ENCODE measurements at places on chromosomes 12 and 14.

DNA sequence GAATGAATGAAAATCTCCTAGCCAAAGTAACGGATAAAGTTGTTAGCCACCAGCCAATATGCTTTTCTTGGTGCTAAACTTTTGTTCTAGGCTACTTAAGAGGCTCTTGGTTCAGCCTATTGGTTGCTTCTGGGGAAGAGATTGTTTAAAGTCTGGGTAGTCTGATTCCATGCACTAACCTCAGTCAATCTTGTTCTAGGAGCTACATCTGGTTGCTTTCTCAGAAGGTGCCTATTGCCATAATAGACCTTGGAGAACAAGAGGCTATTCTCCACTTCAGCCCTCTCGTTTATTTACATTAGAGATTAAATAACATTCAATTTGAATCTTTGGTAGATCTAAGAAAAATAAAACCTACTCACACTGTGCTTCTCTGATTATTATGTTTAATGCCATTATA lies 40.8 kb upstream of the OTOGL start:
- no peak for DNase-seq

- no peak for DNase-seq
These were observed 24.8 kb downstream of the PLEK2 start for GRCh38 chr14:67387195-67387594.

GRCh38 chr12:127820846-127821245 lies 446.1 kb upstream of the TMEM132C start:
- DNase-seq = no peak

GRCh38 chr14:71366861-71367260 lies 459.6 kb downstream of the PCNX1 start:
- DNase-seq = no peak

DNA sequence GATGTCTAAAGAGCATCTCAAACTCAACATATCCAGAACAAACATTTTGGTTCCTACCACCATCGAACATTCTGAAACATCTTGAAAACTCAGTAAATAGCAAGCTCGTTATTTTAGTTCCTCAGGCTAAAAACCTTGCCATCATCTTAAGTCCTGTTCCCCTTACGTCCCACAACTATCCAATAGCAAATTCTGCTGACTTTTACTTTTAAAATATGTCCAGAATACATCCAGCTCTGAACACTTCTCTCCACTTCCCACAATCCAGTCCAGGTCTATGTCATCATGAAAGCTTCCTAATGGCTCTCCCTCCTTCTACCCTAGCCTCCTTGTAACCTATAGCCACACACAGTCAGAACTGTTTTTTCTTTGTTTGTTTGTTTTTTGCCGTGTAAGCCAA lies 279.9 kb downstream of the IPO8 start:
- no peak for DNase-seq

GRCh38 chr12:31342286-31342685 lies 16.3 kb upstream of the SINHCAF start:
- no peak for DNase-seq

DNA sequence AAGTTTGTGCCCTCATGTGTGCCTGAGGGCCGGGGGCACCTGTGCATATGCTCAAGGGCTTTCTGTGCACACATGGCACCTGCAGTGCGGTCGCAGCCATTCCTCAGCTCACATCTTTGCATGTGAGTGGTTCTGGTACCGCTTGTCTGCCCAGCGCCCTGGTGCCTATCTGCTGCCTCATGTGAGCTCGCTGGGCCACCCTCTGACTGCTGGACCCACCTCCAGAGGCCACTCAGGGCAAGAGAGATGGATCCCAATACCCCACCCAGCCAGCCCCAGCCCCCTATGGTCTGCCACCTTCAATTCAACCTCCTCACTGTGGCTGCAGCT lies 5.4 kb upstream of the AMN start:
- no peak for DNase-seq

GRCh38 chr12:15701631-15702156 lies 87.5 kb downstream of the EPS8 start:
- no peak for DNase-seq

DNA sequence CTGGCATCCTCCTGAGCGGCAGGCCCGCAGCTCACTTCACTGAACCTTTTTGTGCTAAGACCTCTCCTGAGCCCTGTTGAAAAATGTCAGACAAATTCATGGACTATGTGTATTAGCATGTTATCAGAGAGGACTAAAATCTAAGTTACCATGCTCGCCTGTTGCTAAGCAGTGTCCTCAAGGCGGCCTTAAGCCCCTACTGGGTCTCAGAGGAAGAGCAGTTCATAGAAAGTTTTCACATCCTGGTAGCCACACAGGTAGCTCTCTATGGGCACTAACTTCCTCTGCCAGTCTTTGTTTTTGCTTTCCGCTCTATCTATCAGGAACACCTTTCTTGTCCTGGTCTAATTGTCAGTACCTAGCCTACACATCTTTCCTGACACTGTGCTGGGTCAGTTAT lies 306.6 kb upstream of the MIS18BP1 start:
- no peak for DNase-seq

- DNase-seq = no peak
These were observed 224.3 kb upstream of the NAV3 start for GRCh38 chr12:77606348-77606747.

GRCh38 chr12:124097701-124098100 lies 124.7 kb downstream of the ZNF664 start:
- no peak for DNase-seq

- no peak for DNase-seq
These were observed 2.2 kb downstream of the BTBD7 start for GRCh38 chr14:93330609-93331000.

DNA sequence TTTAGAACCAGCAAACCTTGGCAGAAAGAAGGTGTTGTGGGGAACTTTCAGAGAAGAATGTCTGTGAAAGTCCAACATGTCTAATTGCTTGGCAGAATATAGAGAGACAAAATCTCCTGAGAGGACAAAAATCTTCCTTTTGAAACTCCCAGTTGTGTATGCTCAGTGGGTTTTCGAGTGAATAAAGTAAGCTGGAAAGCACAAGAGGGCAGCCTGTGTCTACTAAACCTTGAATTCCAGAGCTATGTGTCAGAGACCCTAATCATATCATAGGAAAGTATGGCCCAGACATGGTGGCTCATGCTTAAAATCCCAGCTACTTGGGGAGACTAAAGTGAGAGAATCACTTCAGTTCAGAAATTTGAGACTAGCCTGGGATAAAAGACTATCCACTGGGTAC lies 661.2 kb downstream of the SLC16A7 start:
- no peak for DNase-seq

DNA sequence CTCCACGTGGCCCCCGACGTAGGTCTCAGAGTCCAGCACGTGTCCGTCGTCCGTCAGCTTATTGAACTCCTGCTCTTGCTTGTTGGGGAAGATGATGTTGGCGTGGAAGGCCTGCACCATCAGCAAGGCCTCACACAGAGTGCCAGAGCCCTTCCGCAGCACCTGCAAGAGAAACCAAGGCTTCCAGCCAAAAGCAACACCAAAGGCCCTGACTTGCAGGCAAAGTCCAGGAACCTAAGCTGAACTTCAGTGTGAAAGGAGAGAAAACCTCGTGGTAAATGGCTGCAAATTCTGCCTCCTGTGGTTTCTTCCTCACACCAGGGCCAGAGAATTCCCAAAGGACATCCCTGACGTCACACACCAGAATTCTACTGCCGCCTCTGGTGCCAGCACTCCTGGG lies 14.5 kb downstream of the POLE start:
- no peak for DNase-seq

DNA sequence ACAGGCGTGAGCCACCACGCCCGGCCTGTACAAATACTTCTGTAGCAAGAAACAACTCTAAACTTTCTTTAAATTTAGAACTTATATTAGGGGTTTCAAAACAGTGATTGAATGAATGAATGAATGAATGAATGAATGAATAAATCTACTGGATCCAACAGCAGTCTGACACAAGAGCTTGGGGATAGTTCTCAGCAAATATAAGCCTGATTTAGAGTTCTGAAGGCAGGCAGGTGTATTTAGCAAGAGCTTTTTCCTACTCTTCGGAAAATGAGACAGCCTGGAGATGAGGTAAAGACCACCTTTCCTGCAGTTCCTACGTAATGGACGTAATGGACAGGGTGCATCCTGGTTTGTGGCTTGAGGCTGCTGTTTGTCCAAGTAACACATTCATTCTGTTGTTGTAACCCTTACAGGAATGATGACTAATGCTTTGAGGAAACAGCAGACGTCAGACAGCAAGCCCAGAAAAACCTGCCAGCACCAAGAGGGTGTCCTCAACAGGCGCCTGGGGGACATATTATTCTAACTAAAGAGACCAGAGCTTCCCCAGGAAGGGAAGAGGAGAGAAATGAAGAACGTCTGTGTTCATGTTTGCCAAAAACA lies 277.4 kb upstream of the SOX5 start:
- DNase-seq = no peak

- no peak for DNase-seq
These were observed 184.4 kb downstream of the KIF26A start for GRCh38 chr14:104322531-104323366.

- DNase-seq = peak; percentile 31
These were observed 62.0 kb upstream of the OSBPL8 start for GRCh38 chr12:76621582-76622024.

DNA sequence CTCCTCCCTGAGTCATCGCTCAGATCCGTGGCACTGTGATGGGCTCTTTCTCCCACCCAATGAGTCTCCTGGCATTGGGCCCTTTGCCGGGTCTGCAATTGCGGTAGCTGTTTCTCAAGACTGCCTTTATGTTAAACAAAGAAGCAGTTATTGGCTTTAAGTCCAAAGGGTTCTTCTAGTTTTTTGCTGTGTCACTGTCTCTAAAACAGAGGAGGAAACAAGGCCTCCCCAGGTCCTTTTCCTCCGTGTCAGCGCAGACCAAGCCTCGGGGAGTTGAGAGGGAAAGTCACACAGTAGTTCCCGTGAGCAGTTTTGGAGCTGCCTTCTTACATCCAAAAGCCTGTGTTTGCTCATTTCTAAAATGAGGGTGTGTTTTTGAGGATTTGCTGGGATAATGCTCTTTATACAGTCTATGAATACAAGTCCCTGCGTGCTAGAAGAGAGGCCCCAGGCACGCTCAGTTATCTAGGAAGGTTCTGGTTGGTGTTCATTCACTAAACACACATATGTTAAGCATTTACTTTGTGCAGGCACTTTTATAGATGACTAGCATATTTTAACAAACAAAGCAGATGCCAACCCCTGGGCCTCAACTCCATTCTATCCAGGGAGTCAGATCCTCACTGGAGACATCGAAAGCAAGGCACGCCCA lies 126.0 kb upstream of the PZP start:
- DNase-seq = no peak

DNA sequence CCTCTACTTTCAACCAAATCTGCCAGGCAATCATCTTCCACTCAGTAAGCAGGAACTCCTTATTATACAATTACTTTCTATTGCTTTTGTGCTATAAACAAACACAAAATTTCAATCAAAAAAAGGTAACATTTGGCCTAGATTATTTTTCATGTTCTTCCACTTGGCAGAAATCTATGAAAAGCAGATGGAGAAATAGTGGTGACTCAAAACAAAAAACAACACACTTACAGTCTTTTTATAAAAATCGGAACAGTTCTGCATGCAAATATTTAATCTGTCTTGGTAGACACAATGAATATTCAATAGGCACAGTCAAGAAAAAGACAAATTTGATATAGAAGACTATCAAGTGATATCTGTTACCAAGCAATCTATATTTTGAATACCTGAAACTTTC lies 376.8 kb downstream of the RPS29 start:
- DNase-seq = no peak

DNA sequence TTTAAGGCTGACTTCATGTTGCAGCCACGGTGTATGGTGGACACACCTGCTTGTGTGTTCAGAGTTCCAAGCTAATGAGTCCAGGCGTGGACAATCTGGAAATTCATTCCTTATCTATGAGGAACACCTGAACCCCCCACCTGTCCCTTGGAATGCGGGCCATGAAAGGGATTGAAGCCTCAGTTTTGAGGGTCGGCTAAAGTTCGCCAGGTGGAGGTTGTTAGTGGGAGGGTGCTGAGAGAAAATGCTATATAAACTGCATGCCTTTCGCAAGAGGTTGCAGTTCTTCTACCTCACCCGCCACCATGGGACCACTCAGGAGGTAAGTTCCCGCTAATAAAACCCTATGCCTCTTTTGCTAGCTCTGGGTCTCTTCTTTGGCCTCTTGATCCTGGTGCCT lies 348.0 kb downstream of the BCL11B start:
- no peak for DNase-seq

GRCh38 chr12:50661300-50662115 lies 102.4 kb upstream of the ATF1 start:
- no peak for DNase-seq

DNA sequence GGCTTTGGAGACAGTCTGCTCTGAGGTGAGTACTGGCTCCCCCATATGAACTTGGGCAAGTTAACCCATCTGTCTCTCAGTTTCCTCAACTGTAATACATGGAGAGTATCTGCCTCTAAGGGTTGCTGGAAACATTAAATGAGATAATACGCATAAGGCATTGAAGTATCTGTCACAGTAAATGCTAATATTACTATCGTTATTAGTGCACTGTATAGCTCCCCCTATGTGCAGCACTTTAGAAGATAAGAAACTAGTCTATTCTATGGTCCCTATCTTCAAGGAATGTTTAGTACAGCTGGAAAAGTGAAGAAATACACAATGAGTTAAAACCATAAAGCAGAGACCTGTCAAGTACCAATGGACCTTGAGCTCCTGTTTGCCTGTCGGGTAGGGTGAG lies 51.7 kb upstream of the CFL2 start:
- no peak for DNase-seq

DNA sequence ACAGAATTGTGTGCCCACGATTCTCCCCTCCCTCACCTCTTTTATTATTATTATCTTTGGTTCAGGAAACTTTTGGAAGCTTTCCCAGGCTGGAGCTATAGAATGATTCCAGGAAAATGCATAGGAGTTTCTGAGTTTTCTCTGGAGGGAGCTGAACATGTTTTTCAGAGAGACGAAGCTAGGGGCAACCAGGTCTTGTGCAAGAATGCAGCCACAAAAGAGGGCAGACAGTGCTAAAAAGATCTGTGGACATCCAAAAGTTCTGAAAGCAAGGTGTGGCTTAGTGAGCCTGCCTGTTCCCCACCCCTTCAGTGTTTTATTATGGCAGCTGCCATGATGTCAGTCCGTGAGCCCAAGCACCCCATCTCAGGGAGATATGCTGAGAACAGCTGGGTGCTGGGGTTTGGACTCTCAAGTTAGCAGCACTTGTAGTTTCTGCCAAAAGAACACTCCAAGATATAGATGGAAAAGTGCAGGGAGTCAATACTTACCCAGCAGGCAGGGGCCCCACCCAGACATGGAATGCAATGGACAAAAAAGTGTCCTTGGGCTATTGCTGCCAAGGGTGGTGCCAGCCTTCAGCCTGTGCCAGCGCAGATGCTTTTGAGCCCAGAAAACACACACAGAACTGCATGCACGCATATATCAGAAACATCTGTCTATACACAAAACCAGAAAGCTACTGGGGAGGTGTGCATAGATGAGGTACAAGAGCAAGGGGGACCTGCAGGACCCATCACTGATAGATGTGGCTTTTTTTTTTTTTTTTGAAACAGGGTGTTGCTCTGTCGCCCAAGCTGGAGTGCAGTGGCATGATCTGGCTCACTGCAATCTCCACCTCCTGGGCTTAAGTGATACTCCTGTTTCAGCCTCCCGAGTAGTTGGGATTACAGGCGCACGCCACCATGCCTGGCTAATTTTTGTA lies 17.0 kb upstream of the IRF2BPL start:
- DNase-seq = no peak
